ENCODE measurements at places on chromosomes 2 and 18.
A peak's percentile ranks its signal among the peaks of the same experiment; 100 is the strongest.

- no peak for DNase-seq
Measured at GRCh38 chr18:32956591-32957315, 183.9 kb upstream of the KLHL14 start.

DNA sequence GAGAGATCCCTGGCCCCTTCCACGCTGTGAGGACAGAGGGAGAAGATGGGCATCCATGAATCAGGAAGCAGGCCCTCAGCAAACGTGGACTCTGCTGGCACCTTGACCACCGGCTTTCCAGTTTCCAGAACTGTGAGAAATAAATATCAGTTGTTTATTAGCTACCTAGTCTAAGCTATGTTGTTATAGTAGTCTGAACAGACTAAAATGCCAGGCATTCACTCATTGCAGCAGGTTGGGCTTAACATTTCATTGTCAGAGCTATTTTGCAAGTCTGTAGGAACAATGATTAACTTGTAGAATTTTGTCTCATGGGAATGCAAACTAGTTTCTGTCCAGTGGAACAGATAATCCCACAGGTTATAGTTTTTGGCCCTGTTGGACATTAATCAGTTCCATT is 24.8 kb upstream of the TBC1D8 start:
- peak; percentile 68 for DNase-seq

DNA sequence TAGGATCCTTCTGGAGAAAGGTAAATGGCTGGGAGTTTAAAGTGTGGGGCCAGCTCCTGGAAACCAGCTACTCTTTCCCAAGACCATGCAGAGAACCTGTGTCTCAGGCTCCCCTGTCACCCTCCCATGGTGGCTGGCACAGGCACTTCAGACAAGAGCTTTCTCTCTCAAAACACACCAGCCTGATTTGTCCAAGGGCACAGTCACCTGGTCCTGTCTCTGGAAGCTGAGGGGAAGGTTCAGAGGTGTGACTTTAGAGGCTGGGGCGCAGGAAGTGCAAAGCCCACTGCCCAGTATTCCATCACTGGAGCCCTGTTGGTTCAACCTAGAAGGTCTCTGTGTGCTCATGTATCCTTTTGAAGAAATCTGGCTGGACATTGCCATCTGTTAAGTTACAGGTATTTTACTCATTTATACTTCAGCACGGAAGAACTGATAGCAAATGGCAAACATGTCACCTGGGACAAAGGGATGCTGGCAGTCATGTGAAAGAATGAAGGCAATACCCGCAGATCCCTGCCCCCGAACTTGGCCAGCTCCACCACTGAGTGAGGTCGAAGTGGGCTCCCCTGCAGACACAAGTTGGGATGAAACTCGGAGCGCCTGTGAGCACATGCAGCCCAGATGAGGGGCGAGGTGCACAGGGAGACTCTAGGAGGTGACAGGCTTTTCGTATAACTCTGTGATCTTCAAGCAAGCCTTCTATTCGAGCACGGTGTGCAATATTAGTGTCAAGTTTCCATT is 96.9 kb upstream of the MGAT4A start:
- DNase-seq = no peak

DNA sequence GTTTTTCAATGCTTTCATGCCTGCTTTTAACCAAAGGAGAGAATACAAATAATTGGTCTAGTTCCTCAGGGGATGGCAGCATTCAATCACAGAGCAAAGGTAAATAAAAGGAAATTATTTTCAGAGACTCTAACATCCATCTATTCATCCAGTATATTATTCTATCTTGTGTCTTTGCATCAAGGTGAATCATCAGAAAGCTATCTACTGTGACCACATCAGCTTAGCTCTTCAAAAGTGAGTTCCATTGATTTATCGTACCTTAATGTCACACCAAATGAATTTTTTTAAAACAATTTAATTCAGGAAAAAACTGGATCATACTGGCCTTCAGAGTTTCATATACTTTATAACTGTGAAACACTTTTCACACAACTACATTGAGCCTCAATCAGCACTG is 66.1 kb downstream of the CHN1 start:
- no peak for DNase-seq

DNA sequence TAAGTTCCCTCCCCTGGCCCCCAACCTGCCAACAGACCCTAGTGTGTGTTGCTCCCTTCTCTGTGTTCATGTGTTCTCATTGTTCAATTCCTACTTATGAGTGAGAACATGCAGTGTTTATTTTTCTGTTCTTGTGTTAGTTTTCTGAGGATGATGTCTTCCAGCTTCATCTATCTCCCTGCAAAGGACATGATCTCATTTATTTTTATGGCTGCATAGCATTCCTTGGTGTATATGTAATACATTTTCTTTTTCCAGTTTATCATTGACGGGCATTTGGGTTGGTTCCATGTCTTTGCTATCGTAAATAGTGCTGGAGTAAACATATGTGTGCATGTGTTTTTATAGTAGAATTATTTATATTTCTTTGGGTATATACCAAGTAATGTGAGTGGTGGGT is 602.2 kb downstream of the DSC3 start:
- no peak for DNase-seq

GRCh38 chr2:193315428-193316091 is 1120.8 kb upstream of the TMEFF2 start:
- DNase-seq = no peak

- peak; percentile 23 for DNase-seq
Measured at GRCh38 chr2:171436307-171436706, 2.3 kb downstream of the DCAF17 start.

GRCh38 chr18:46211816-46212215 is 107.6 kb downstream of the HAUS1 start:
- peak; percentile 74 for DNase-seq

- no peak for DNase-seq
Measured at GRCh38 chr2:235080101-235080500, 128.3 kb downstream of the SH3BP4 start.

DNA sequence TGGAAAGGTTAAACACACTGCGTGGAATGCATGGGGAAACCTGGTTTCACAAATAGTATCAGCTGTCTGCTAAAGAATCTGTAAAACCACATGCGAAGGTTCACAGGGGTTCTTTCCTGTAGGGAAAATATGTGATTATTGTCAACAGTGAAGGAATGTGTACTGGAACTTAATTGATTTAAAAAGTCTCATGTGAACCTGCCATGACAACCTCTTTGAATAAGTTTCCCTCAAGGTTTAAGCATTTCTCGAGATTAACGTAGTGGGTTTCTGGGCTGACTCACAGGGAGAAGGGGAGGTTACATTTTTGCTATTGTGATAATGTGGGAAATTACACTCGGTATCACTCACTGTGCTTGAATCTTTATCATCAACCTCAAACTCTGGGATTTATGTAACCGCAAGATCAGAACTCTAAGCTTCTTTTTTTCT is 28.2 kb upstream of the IL1R1 start:
- no peak for DNase-seq

DNA sequence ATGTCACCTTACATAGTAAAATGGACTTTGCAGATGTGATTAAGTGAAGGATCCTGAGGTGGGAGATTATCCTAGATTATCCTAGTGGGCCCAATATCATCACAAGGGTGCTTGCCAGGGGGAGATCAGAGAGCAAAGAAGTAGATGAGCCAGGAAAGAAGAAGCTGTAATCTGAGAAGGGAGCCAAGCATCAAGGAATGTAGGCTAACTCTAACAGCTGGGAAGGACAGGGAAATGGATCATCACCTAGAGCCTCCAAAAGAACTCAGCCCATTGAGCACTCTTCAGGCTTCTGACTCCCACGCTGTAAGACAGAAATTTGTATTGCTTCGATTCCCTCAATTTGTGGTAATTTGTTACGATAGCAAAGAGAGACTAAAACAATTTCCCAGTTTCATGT is 309.9 kb downstream of the LRP1B start:
- DNase-seq = no peak

DNA sequence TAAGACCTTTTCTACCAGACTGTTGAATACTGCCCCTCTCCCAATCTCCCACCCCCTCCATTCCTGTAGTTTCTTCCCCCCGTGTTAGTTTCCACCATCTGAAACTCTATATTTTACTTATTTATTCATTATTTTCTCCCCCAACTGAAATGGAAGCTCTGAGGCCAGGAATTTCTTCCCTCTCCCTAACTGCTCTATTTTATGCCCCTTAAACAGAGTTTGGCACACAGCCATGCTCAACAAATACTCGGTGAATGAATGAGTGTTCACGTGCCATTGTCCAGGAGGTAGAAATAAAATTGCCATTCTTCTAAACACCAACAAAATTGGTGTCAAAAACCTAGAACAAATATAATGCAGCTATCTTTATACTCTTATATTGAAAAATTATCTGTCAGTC is 5.6 kb downstream of the ITGB1BP1 start:
- DNase-seq = no peak

- no peak for DNase-seq
Measured at GRCh38 chr2:241762321-241762932, 14.2 kb upstream of the GAL3ST2 start.

GRCh38 chr2:109320195-109320922 is 191.4 kb downstream of the SH3RF3 start:
- no peak for DNase-seq

DNA sequence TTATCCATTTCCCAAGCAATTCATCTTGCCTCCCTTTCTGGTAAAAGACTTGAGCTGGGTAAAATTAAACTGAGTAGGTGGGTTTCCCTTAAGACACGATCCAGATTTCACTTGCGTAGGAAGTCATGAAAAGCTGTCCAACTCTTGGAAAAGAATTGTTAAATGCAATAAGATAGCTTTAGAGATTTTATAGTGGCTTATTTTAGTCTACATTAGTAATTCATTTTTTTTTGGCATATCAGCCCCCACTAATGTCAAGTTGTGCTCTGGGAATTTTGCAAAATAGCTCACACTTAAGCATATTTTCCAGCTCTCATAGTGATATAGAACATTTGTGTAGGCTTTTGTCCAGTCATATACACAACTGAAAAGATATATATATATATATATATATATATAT is 344.7 kb upstream of the FIGN start:
- DNase-seq = no peak

- DNase-seq = peak; percentile 49
Measured at GRCh38 chr2:175111200-175111657, 56.8 kb downstream of the ATF2 start.

GRCh38 chr2:18551169-18551568 is 9.3 kb downstream of the RDH14 start:
- DNase-seq = no peak

DNA sequence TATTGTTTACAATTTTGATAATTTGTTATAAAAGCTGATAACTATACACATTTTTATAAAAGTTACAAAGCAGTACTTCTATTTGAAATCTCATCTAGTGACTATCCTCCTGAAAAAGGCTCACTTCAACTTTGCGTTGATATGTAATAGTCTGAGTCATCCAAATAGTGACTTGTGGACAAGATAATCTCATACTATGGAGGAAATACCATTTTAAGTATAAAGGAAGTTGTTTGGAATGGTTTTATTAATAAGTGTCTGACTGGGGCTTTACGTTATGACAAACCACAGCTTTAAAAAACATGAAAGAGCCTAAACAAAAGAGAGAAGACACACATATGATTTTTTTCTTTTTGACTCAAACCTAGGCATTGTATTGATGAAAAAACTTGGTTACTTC is 272.3 kb upstream of the COL3A1 start:
- DNase-seq = no peak

DNA sequence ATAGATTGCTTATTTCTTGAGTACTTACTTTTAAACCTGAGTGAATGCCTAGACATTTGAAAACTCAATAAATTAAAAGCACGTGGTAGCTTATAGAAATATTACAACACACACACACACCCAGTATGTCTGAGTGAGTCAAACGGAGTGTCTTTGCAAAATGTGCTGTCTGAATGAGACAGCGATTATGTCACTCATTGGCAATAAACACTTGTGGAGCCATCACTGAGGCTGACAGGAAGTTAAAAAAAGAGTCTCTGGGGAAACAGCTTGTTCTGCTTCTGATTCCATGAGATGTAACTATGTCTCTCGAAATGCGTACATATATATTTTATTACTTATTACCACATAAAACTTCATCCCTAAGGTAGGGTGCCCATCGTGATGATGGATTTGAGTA is 22.3 kb upstream of the VPS4B start:
- peak; percentile 99 for DNase-seq

- DNase-seq = peak; percentile 60
Measured at GRCh38 chr2:113741091-113741490, 15.4 kb downstream of the SLC35F5 start.

GRCh38 chr2:47519147-47519537 is 116.2 kb downstream of the MSH2 start:
- no peak for DNase-seq

DNA sequence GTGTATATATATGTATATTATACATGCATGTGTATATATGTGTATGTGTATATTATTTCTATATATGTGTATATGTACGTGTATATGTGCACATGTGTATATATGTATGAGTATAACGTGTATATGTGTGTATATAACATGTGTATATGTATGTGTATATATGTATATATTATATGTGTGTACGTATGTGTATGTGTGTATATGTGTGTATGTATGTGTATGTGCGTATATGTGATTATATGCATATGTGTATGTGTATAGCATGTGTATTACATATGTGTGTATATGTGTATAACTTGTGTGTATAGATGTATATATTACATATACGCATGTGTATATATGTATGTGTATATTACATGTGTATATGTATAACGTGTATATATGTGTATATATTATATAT is 32.1 kb upstream of the ID2 start:
- DNase-seq = no peak

All from inflammatory macrophage treated with lipopolysaccharide for 4 hours (primary cell).